Fibroblast of skin of scalp (primary cell): ENCODE measurements at places on chromosomes 13 and 19.
A peak's percentile ranks its signal among the peaks of the same experiment; 100 is the strongest.

DNA sequence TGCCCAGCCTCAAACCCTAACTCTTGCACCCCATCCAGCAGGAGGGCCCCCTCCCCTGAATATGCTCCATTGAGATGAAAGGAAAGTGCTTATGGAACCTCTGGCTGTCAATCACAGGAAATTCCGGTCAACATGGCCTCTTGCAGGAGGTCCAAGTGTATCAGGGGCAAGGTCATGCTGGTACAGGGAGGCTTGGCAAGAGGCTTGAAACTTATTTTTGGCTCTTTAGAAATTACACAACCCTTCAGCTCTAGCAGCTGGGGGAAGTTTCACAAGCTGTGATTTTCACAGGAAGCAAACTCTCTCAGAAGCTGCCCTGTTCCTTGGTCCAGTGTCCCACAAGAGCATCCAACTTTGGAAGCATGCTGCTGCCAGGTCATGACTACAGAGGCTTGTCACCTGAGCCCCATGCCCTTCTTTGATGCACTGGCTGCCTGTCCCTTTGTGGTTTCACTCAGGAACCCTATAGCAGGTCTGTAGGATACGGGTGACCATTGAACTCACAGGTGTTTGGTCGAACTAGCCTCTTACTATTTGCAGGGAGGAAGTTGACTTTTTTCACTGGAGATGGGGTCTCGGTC lies 8.4 kb downstream of the ASF1B start:
- no peak for DNase-seq

GRCh38 chr13:97844151-97844550 lies 109.3 kb upstream of the IPO5 start:
- no peak for DNase-seq

- DNase-seq: no peak
Measured at GRCh38 chr19:21586311-21587116, 81.1 kb downstream of the ZNF429 start.

DNA sequence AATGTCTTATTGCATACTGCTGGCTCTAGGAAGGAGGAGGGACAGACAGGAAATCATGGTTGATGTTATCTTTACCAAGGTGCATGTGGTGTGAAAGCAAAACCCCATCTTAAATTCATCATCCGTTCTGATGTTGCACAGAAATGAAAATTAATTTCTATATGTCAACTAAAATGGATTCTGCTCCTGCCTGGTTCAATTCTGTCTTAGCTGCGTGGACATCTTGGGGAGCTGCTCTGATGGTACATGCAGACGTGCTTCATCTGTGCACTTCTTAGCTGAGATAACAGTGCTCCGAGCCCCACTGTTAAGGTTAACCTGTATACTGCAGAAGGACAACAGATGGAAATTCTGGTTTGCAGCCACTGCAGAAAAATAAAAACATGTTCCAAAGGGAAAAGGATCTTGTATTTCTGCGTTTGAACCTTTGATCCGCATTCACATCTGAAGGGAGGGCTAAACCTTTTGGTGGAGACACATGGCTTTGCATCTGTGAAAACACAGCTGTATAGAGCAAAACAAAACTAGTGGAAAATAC lies 155.6 kb downstream of the TM9SF2 start:
- no peak for DNase-seq

DNA sequence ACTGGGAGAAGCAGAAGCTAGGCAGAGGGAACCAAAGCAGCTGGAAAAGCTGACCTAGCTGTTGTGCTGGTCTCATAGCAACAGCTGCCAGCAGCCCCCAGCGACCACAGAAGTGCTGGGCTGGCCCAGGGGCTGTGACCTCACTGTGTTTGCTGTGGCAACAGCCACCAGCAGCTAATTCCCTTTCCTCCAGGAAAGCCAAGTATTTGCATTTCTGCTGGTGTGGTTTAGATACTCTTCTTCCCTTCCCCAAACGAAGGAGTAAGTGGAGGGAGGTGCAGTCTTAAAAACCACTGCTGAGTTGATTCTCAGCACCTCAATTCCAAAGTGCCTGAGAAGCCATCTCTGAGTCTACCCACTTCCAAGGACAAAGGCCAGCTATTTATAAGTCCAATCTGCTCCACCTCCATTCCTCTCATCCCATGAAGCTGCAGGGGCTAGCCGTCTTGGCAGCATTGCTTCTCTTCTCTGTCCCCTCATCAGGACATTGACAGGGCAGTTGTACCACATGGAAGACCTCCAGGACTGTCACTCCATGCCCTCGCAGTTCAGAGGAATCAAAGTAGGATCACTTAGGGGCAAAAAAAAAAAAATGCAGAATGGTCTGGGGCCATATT lies 11.5 kb upstream of the CCDC97 start:
- DNase-seq: peak; percentile 56

GRCh38 chr13:43558326-43558725 lies 228.4 kb downstream of the ENOX1 start:
- no peak for DNase-seq
